ENCODE measurements at places on chromosomes 3 and 15. TPM values are rescaled to one million over a fixed set of nuclear protein-coding genes. Genes with fewer than 3 reads are reported as not detected.

DNA sequence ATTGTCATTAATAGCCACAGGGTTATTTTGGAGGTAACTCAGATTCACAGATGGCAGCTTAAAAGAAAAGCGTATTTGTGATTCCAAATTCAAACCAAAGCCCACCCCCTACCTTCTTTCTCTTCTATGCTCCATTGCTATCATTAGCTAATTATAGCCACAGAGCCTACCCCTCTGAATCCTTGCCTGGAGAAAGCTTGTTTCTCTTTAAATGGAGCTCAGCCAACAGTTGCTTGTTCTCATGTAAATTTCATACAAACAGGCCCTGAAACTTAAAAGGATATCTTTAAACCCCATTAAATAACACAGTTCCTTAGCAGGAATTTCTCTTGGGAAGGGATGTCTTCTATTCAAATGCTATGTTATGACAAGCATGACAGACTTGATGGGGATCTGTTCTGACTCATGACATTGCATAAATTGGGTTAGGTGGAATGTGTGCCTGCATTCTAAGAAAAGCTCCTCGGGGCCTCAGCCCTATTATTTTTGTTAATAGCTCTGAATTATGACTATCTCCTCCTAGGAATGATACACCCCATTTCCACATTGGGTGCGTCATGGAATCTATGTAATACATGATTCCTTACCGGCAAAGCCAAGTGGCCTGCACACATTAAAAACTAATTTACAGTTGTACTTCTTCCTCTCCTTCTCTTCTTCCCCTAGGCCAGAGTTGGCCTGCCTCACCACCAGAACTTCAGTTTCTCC, 265.8 kb downstream of the TAFA4 start:
- no peak for DNase-seq

DNA sequence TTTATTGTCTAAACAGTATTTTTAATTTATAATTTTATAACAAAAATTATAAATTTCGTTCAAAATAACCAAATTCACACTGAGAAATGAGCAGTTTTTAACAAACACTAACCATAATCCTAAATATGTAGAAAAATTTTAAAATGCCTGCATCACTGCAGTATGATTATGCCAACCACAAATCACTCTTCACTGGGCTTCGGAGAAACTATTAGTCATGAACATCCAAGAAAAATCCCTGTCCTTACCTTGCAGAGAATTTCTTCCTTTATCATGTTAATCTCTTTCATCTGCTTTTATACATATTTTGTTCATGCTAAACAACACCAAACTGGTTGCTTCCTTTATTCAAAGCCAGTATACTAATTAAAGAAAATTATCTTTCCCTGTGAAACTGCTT, 511.0 kb upstream of the ALCAM start:
- DNase-seq, result no peak

Gene NPAP1
- total RNA-seq, result not detected

- no peak for DNase-seq
Observed at GRCh38 chr3:132332508-132332907, 15.3 kb downstream of the ACP3 start.

DNA sequence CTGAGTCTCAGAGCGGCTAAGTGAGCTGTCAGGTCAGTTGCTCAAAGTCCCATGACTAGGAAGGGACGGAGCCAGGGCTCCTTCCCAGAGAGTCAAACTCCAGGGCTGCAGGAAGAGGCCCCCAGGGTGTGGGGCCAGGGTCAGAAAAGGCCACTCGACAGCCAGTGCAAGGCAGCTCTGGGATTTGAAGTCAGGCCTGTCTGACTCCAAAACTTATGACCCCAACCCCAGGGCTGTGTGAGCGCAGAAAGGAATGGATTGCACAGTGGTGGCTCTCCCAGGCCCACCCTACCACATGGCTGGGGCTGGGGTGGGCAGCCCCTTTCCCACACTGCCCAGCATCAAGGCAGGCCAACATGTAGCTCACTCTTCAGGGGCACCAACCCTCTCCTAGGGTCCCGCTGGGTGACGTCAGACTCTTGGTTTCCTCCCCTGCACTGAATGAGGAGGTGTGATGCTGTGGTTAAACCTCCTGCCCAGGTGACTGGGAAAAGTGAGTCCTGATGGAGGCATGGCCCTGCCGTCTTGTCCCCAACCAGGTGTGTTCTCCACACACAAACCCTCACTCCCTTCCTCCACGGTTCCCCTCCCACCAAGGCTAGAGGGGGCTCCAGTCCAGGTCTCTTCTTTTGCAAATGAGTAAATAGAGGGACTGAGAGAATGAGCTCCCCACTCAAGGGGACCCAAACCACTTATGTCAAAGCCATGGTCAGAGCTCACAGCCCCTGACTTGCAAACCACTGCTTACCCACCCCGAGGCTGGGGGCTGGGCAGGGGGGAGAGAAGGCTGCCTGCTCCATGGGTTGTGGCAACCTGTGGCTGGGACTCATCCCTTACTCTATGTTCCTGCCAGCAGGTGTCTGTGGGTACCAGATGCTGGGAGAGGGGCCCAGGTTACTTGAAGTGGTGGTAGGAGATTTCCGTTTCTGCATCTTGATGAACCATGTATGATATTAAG, 23.8 kb upstream of the CORO2B start:
- DNase-seq, result no peak

GRCh38 chr3:151813799-151814198, at the start of gene AADAC:
Gene AADAC, plus strand, starts transcription at chr3:151814116. Its CDS starts 47 bp downstream, at chr3:151814163.
- DNase-seq, result no peak

GRCh38 chr15:82808634-82809041, 790 bp upstream of the WHAMM start:
- no peak for DNase-seq

GRCh38 chr3:45548681-45549075, 45.9 kb upstream of the LIMD1 start:
- no peak for DNase-seq

GRCh38 chr3:28980131-28980530, 300.7 kb upstream of the RBMS3 start:
- DNase-seq, result no peak

Gene OR5K2
- not detected for total RNA-seq

GRCh38 chr3:101852983-101853840, 3.9 kb downstream of the NFKBIZ start:
- no peak for DNase-seq

Gene CCDC54
- not detected for total RNA-seq

Gene LTK
- 0.34 TPM for total RNA-seq

Gene GPR27
- 1.2 TPM for total RNA-seq

Gene CCR4
- 137 TPM for total RNA-seq

GRCh38 chr3:129121016-129121791, 400 bp downstream of the RAB43 start:
- DNase-seq, result peak; percentile 65

DNA sequence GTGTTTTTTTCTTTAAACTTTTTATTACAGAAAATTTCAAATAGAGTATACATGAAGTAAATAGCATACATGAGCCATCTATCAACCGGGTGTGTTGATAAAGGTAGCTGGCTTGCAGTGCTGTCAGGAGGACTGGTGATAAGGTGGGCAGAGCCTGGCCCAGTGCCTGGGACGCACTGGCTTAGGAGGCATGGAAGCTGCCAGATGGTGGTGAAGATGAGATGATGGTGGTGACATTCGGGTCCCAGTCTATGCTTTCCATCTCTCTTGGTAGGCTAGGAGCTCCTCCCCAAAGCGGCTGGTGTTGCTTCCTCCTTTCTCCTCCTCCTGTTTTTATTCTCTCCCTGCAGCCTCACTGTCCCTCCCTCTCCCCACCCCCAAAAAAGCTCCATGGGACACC, 101.7 kb downstream of the ADCY5 start:
- no peak for DNase-seq

DNA sequence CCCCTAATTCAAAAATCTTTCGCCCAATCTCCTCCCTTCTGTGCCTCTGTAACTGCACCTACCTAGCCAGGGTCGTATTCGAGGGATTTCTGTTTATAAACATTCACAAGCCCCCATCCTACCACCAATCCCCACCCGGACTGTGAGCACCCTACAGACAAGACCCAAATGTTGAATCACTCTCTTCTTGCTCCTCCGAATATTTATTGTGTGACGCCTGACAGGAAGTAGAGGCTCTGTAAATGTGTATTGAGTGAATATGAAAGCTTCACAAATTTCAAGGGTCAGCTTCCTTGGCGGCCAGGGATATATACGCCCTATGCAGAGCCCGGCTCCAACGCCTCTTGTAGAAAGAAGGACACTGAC, 1.6 kb downstream of the BDH1 start:
- peak; percentile 10 for DNase-seq

Gene NUSAP1
- total RNA-seq, result 227 TPM

GRCh38 chr3:49669352-49669751, 4.8 kb upstream of the APEH start:
- DNase-seq, result no peak

DNA sequence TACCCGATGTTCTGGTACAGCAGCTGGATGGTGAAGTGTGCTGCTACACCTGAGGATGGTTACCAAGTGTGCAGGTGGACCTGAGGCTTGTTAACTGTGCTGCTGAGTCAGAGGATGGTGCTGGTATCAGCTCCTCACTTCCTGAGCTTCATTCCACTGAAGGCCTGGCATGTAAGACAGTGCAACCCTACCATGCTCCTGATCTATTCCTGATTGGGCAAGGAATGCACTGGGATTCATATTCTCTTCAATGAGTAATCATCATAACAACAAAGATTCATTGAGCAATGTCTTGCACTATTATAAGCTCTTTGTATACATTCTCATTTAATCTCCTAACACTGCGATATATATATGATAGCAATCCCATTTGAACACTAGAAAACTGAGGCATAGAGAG, 62.9 kb upstream of the THSD4 start:
- DNase-seq, result no peak

- DNase-seq, result peak; percentile 42
Observed at GRCh38 chr3:71299160-71299559, 284.4 kb downstream of the FOXP1 start.

GRCh38 chr3:176428552-176428951, 768.7 kb downstream of the TBL1XR1 start:
- DNase-seq, result no peak

Gene MAP6D1
- 1.00 TPM for total RNA-seq

Gene SI
- total RNA-seq, result not detected

- DNase-seq, result no peak
Observed at GRCh38 chr3:43558171-43558570, 63.6 kb downstream of the ANO10 start.

- no peak for DNase-seq
Observed at GRCh38 chr15:58555162-58556027, 123.6 kb downstream of the LIPC start.

DNA sequence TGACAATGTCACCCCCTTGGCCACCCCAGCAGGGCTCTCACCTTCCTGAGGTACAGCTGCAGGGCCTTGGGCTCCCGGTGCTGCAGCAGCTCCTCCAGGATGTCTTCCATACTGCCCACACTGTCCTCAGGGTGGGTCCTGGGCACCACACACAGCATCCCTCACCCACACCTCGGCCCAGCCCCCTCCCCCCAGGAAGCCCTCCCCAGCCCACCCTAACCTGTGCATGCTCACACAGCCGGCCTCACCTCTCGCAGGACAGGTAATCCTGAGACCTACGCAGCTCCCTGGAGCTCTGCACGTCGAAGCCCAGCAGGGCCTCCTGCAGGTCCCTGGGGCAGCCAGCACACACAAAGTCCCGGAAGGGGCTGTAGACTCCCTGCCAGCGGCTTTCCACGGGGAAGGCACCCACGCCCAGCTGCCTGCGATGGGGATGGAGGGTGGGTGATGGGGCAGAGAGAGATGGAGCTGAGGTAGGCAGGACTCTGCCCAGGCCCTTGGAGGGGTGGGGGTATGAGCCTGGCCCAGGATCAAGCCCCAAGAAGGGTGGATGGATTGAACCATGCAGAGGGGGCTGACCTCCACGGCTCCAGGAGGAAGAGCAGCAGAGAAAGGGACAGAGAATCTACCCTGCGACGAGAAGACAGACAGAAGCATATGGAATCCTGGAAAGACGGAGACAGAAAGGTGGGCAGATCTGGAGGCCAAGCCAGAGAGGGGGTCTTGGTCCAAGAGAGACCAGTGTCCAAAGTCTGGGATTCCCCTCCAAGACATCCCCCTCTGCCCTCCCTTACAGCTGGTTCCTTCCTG, 16.7 kb downstream of the ALS2CL start:
- DNase-seq, result no peak

Gene GOLGA6L7
- total RNA-seq, result not detected

DNA sequence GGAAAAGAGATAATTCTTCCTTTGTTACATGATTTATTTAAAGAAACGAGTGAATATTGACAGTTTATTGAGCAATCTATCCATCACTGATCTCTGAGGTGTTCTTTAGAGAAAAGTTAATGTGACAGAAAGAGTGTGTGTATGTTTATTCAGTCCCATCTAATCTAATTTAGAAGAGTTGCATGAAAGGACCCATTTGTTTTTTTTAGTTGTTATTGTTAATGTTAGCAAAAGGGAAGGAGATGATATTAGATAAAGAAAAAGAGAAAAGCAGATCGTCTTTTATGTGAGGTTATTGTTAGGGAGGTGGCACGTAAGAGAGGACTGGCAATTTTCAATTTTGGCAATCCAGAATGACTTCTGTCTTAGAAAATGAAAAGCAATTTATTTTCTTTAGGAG, 46.5 kb downstream of the NMD3 start:
- no peak for DNase-seq

Gene MCF2L2
- 3.9 TPM for total RNA-seq

DNA sequence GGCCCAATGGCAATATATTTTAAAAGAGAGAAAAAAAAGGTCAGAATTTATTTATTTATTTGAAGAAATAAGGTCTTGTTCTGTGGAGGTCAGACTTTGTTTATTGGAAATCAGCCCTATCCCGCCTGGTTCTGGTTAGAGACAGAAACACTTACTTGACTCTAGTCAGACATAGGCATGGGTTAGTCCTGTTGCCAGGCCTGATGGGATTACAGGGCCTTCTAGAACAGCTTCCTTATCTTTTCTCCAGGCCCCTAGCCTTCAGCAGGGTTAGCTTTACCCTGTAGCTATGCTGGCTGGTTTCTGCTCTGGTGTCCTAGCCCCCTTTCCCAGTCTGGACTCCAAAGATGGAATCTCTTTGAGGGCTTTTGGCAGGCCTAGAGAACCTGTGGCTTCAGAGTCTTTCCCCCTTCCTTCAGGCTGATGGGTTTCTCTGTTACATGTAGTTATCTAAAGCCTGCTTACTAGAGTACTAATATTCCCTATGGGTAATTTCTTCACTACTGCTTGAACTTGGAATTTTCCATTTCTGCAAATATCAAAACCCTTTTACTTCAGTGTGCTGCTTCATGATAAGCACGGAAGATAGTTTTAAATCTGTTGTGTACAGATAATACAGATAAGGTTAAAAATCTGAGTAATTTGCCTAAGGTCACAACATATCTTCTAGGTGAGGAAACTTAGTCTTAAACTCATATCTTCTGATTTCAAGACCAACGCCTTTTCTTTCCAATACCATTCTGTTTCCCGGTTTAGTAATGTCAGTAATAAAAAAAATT, 10.6 kb downstream of the IREB2 start:
- DNase-seq, result no peak

Gene ST8SIA2
- total RNA-seq, result not detected

DNA sequence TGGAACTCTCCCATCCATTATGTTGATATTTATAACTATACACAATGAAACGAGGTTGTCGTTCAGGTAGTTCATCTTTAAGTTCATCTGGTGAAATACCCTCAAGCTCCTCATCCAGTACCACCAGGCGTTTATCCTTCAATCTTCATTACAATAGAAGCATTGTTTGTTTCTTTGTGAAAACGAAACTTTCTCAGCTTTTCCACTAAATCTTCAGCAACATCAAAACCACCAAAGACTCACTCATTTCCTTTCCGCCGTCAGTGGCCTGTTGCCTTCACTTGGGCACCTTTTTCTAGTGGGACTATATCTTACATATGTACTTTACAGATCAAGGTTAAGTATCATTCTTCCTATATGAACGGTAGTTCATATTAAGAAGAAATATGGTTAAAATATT, 44.1 kb upstream of the TFG start:
- peak; percentile 57 for DNase-seq

Gene EFCC1
- 0.12 TPM for total RNA-seq

Gene SNRK
- 23.9 TPM for total RNA-seq

- DNase-seq, result no peak
Observed at GRCh38 chr3:45560281-45560971, 34.1 kb upstream of the LIMD1 start.
